Left renal cortex interstitium (tissue), 4 donors: ENCODE measurements at places on chromosomes 12 and 14.

- DNase-seq: no peak
Measured at GRCh38 chr14:39416072-39416471, 16.2 kb downstream of the FBXO33 start.

DNA sequence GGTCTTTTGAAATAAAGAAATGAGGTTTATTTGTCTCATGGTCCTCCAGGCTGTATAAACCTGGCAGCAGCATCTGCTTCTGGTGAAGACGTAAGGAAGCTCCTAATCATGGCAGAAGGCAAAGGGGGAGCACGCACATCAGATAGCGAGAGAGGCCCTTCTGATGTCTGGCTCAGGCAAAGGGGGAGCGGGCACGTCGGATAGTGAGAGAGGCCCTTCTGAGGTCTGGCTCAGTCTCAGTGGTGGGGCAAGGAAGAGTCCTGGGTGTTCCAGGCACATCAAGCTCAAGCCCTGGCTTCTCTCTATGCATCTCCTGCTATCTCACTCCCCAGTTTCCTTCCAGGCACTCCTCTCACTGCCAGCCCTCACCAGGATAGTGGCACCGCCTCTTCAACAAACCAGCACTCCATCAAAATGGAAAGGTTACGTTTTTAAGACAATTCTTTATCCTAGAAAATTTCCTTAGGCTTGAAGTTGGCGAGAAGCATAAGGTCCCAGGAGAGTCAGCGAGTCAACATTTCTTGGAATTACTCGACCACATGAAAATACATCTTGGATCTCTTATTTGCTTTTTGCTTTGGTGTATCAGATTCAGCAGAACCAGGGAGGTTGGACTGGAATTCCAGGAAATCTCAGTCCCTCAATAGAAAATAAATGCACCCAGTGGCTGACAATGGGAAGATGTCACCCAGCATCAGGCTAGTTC, 189.6 kb upstream of the TMEM132C start:
- DNase-seq: no peak

DNA sequence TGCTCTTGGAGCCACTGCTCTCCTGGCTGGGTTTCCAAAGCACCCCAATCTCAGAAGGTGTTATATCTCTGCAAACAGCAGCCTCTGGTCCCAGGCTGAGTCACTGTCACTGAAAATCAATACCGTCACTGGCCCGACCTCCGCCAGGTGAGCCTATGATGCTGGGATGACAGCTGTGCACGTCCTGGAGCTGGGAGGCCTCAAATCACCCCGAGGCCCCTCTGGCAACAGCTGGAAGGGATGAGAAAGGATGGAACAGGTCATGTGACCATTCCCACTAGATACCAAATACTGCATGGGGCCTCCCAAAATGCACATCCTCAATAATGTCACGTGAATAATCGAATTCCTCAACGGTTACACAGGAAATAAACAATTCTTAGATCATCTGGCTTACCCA, 190.8 kb downstream of the TTC7B start:
- DNase-seq: no peak

DNA sequence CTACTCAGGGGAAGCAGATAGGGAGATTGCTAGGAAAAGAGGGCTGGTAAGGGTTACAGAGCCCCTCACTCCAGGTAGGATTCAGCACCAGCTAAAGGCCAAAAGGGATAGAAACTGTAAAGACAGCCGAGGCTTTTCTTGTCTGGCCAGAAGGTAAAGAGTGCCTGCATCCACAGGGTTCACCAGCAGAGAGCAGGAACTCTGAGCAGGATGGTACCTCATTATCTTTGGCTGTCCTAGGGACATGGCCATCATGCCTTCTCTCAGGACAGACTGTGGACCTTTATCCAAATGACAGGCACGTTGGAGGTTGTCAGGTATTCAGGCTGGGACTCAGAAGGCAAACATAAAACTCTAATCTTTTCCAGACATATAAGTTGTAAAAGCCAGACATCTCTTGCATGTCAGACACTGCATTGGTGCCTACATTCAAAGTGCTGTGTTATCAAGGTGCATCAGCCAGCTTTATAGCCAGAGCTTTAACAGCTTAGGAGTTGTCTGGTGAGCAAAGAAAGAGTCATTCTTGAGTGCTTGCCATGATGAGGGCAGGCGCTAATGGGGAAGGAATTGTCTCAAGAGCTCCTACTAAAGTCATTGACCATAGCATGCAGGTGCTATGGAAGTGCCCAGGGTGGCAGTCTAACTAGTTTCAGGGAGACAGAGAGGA, 89.5 kb downstream of the PELI2 start:
- DNase-seq: no peak

DNA sequence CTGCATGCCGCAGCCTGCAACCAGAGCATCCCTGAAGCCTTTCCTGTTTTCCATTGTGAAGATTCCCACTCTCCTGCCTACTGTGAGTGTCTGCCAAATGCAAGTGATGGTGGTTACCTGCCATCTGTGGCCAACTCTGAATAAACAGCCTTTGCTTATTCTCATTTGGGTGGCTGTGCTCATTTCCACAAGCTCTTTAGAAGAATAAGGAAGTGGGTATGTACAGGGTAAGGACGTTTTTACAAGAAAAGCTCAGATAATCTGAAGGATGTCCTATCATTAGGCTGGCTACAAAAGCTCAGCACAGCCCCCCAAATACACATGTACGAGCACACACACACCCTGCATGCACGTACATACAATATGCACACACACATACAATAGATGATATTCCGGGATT, 7.3 kb upstream of the RNASE1 start:
- no peak for DNase-seq

GRCh38 chr14:100076133-100076532, 10.9 kb downstream of the EVL start:
- no peak for DNase-seq

GRCh38 chr14:32821964-32822653, 116.6 kb upstream of the NPAS3 start:
- DNase-seq: no peak

- DNase-seq: no peak
Measured at GRCh38 chr14:68611599-68611998, 181.3 kb downstream of the ZFP36L1 start.
